ENCODE measurements at places on chromosomes 11 and 22.

GRCh38 chr11:111402411-111402810 is 23.3 kb upstream of the POU2AF1 start:
- DNase-seq: no peak

GRCh38 chr11:27930946-27931345 is 177.0 kb downstream of the KIF18A start:
- no peak for DNase-seq

- DNase-seq: no peak
Measured at GRCh38 chr11:96234866-96235441, 108.0 kb downstream of the MAML2 start.

- no peak for DNase-seq
Measured at GRCh38 chr22:37165940-37166674, 16.4 kb upstream of the IL2RB start.

- DNase-seq: no peak
Measured at GRCh38 chr11:36510594-36510942, 496 bp upstream of the TRAF6 start.

Measured in cortex of kidney (tissue), 1 donor.